Left renal cortex interstitium (tissue), 4 donors: ENCODE measurements at places on chromosomes 2 and 18. TPM values are rescaled to one million over a fixed set of nuclear protein-coding genes. Genes with fewer than 3 reads are reported as not detected.

DNA sequence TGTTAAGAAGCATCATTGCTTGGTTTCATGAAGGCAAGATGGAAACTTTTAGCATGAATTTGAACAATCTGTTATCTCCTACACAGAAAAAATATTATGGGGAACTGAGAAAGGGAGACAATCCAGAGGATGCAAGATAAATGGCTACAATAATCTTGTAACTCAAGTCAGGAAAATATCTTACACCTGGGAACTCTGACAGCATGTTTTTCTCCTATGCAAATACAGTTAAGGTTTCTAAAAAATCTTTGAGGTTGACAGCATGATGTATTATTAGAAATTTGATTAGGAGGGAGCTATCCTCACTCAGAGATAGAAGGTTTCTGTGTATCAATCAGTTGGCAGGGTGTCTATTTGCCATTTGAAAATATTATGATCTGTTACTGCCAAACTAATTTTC, 75.6 kb downstream of the GPD2 start:
- no peak for DNase-seq

Gene ST8SIA5
- 0.86 TPM for polyA plus RNA-seq

DNA sequence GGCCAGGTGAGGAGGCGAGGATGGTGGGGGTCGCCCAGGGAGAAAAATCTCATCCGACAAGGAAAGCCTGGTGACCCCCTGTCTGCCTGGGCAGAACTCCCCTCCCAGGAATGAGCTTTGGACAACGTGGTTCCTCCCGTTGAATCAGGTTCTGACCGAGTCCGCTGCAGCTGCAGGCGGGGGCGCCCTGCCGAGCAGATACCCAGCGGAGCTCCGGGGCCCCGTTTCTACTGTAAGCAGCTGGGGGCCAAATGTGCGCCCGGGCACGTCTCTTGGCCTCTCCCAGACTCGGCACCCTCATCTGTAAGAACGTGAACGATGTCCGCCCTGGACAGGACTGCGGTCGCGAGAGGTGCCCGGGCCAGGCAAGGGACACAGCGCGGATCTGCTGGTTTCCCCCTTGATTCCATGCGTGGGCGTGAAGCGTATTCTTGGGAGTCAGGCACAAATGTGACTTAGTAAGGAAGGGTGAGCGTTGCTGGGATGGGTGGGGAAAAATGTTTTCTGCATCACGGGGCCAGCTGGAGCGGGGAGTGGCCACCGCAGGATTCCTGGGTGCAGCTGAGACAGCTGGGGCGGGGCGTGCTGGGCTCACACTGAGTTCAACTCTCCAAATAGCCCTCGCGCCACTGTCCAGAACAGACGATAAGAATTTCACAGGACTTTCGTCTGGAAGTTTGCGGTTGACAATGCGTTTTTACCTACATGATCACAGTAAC, 20.2 kb upstream of the TUBB6 start:
- no peak for DNase-seq

GRCh38 chr2:197704434-197705120, 592 bp upstream of the MARS2 start:
- no peak for DNase-seq

Gene SULT1C2
- 75.8 TPM for polyA plus RNA-seq

Gene TSPYL6
- polyA plus RNA-seq: 0.13 TPM

DNA sequence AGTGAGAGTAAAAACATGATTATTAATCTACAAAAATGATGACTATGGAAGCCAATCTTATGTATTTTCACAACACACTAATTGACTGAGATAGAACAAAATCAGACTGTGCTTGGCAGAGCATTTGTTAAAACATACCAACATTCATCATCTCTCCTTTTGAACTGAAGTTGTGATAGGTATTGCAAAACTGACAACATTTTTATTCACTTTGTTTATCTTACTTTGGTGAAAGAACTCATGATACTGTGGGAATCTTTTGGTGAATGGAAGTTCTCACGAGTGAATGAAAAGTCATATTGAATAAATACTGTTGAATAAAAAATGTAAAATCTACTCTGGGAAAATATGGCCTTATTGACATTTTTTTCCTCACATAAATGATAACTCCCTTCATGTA, 1430.2 kb upstream of the PIK3C3 start:
- DNase-seq: no peak

DNA sequence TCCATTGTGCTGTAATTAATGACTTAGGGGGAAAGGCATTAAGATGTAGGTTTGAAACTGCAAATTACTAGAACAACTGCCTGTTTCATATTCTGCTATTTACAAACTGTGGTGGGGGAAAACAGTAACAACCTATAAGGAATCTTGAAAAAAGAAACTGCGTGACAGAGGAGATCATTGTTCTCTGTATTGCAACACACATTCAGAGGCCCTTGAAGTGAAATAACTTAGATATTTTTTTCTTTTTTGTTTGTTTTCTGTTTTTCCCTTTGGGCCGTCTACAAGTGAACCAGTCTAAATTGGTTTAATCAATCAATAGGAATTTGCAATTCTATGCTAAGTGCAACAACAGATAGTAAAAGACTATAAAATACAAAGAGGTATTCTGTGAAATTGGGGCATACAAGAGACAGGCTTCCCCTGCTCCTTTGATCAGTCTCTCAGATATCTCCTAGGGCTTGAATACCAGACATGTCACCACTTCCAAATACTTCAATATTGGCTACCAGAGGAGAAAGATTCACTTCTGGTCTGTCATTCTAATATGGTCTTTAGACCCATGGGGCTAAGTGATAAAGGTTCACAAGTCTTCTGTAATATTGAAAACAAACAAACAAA, 2055.1 kb upstream of the CELF4 start:
- no peak for DNase-seq

- no peak for DNase-seq
Observed at GRCh38 chr2:163155279-163155883, 316.8 kb upstream of the KCNH7 start.

Gene RNF144A
- polyA plus RNA-seq: 58.1 TPM

DNA sequence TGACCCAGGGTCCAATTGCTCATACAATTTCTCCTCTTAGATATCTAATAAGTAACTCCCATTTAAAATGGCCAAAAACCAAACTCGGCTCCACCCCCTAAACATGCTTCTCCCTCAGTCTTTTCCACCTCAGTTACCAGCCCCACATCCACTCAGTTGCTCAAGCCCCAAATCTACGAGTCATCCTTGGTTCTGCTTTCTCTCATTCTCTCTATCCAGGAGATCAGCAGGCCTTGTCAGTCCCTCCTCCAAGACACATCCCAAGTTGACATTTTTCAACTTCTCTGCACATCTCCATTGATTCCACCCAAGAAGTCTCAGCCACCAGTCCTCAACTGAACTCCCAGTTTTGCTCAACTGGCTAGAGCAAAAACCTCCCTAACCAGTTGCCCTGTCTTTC, 40.5 kb upstream of the RTN4 start:
- DNase-seq: no peak

GRCh38 chr2:206887745-206888144, 51.6 kb upstream of the CPO start:
- DNase-seq: no peak

DNA sequence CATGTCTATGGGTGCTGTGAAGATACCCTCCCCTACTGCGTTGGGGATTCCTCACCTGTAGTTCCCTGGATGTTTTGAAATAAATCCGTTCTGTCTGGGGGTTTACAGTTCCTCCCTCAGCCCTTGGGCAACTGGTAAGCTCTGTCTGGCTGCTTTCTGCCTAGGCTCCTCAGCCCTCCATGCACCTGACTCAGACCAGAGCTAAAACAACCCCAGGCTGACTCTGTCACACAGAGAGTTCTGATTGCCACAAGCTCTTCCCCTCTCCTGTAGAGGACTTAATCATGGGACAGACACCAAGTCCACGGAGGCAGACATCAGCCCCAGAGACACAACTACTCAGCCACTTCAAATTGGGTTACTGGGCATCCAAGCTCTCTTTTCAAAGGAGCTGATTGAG, 6.3 kb downstream of the VIT start:
- DNase-seq: no peak

DNA sequence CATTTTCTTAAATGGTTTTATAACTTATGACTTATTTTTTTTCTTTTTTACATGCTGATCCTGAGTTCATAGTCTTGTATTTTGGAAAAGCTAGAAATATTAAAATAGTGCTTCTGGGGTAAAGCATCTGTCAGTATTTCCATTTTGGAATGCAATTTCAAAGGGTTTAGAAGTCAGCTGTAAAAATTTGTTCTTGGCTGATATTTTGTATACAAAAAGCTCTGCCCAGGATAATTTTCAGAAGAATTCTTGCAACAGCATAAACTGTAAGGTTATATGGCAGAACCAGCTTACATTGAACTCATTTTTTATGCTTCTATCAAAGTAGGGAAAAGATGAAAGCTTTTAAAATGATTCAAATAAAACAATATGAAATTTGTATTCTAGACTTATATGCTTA, 97.4 kb downstream of the DIS3L2 start:
- no peak for DNase-seq

DNA sequence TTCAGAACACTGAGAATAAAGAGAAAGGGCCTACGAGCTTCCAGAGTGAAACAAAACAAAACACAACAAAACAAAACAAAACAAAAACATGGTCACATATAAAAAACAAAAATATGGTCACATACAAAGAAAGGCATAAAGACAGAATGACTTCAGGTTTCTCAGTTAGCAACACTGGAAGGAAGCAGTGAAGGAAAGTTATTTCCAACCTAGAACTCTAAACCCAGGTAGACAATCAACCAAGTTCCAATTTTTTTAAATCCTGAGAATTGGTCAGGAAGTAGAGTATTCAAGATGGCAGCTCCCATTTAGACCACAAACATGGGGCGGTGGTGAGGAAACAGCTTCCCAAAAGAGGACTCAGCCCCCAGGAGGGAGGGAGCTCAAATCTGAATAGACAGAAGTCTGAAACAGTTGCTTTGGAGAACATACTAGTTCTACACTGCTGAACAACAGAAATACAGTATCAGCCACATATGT, 9.1 kb downstream of the DRC1 start:
- DNase-seq: no peak

Gene NT5C1B
- polyA plus RNA-seq: 1.2 TPM

DNA sequence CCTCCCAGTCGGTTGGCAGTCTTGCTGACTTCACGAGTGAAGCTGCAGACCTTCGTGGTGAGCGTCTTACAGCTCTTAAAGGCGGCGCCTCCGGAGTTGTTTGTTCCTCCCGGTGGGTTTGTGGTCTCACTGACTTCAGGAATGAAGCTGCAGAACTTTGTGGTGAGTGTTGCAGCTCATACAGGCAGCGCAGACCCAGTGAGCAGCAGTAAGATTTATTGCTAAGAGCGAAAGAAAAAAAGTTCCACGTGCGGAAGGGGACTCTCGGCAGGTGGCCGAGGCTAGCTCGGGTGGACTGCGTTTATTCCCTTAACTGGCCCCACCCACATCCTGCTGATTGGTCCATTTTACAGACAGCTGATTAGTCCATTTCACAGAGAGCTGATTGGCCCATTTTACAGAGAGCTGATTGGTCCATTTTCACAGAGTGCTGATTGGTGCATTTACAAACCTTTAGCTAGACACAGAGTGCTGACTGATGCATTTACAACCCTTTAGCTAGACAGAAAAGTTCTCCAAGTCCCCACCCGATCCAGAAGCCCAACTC, 240.3 kb downstream of the LRATD1 start:
- no peak for DNase-seq

GRCh38 chr18:10508591-10508990, 17.2 kb upstream of the NAPG start:
- no peak for DNase-seq

DNA sequence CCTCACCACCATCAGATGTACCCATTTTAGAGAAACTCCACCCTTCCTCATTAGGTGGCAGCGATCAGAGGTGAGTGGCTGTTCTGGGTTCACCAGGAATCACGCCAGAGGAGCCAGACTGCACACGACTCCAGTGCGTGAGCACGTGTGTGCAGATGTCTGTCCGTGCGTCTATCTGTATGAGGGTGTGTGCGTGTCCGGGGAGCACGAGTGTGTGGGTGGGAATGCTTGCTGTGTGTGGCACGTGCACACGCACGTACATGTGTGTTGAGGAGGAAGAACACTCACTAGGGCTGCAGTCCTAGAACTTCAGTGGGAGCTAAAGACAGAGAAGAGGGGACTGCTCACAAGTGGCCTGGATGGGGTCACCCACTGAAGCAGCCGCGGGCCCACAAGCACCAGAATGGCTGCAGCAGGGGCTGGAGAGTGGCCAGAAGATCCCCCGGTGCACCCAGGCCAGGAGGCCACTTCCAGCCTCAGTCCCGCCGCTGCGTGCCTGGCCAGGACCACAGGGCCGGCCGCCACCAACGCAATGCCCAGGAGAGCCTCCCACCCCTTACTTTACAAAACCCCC, 13.9 kb downstream of the HDAC4 start:
- no peak for DNase-seq

DNA sequence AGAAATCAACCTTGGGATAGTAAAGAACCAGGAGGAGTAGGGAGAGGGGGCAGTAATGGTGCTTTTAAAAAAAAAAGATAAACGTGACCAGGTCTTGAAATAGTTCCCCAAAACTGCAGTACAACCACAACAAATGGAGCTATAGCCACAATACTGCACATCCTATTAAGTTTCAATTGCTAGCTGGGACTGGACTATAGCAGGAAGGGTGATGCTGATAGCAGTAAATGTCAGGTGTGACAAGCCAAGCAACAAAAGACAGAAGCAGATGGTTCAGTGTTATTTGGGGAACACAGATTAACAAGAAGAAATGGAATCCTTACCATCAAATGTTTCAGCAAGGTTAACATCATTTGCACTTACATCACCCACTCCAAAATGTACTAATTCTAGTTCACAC, 10.1 kb downstream of the RPS27A start:
- DNase-seq: no peak

- no peak for DNase-seq
Observed at GRCh38 chr18:53324353-53324752, 900.1 kb downstream of the MBD2 start.

GRCh38 chr2:16256601-16257321, 316.4 kb downstream of the MYCN start:
- no peak for DNase-seq

Gene DSC2
- 34.2 TPM for polyA plus RNA-seq

GRCh38 chr18:37414816-37415215, 150.8 kb downstream of the CELF4 start:
- DNase-seq: no peak

GRCh38 chr2:84879584-84880394, 1.1 kb downstream of the TRABD2A start:
- no peak for DNase-seq

- no peak for DNase-seq
Observed at GRCh38 chr18:3654442-3655253, 204.7 kb downstream of the TGIF1 start.

DNA sequence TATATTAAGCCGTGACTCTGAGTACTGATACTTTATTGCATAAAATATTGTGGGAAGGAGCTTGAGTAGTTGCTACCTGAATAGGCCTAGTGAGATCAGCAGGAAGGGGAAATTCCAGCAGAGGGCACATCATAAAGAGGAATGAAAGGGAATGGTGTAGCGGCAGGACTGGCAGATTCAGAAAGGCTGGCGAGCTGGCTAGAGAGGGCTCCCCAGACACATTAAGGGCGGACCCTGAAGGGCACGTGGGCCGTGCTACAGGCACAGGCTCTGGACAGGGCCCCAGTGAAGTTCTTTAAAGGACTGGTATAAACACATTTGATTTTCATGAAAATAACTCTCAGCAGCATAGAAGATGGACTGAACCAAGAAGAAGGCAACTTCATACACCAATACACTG, 43.0 kb downstream of the PTPN2 start:
- DNase-seq: no peak

- no peak for DNase-seq
Observed at GRCh38 chr2:152173831-152174230, 1.7 kb downstream of the STAM2 start.

Gene MROH2A
- polyA plus RNA-seq: 0.16 TPM

Gene NDC80
- polyA plus RNA-seq: 28.1 TPM
